HT1080 (cell line): ENCODE measurements at places on chromosomes 1 and 21. TPM values are rescaled to one million over a fixed set of nuclear protein-coding genes. Genes with fewer than 3 reads are reported as not detected.

Gene FRRS1
- total RNA-seq = 1.9 and 4.0 TPM in 2 replicates

GRCh38 chr1:78004719-78005447 lies at the start of gene DNAJB4:
Gene DNAJB4, plus strand, starts transcription at chr1:78004939. Its CDS starts 172 bp downstream, at chr1:78005111.
- peak; percentile 95 for DNase-seq

Gene LCK
- total RNA-seq = 0.16 TPM in 1 of 2 replicates, not detected in the other

DNA sequence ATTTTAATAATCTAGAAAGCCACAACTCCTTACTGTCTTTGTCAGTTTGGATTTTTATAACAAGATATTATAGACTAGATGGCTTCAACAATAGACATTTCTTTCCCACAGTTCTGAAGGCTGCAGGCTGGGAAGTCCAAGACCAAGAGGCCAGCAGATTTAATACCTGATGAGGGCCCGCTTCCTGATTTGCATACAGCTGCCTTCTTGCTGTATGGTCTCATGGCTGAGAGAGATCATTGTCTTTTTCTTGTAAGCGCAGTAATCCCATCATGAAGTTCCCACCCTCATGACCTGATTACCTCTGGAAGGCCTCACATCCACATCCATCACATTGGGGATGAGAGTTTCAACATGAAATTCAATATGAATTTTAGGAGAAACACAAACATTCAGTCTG lies 9.8 kb downstream of the RPS6KC1 start:
- DNase-seq = no peak

DNA sequence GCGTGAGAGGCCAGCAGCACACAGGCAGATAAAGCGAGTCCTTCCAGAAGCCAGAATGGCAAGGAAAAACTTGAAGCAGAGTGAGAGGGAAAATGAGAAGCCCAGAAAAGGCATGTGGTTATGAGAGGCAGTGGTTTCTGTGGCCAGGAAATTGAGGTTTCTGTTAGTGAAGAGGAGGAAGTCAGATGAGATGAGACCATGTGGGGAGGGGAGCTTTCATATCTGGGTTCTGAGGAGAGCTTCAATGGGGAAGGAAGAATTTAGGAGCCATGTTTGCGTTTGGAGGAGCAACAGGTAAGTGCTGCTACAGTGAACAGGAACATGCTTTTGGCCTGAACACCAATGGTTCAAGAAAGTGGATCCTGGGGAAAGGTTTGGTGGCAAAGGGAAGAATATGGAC lies 6.1 kb upstream of the CD1A start:
- peak; percentile 36 for DNase-seq

- DNase-seq = no peak
Measured at GRCh38 chr21:46243960-46244361, 15.4 kb upstream of the LSS start.

Gene IL6R
- 13.8 and 25.4 TPM in 2 replicates for total RNA-seq

Gene RASSF5
- 8.5 and 9.0 TPM in 2 replicates for total RNA-seq

- DNase-seq = no peak
Measured at GRCh38 chr1:6110326-6110725, 64.6 kb downstream of the KCNAB2 start.

- DNase-seq = no peak
Measured at GRCh38 chr1:168731244-168731953, 2.4 kb upstream of the DPT start.

GRCh38 chr1:192916021-192916420 lies 107.2 kb downstream of the RGS2 start:
- DNase-seq = no peak

DNA sequence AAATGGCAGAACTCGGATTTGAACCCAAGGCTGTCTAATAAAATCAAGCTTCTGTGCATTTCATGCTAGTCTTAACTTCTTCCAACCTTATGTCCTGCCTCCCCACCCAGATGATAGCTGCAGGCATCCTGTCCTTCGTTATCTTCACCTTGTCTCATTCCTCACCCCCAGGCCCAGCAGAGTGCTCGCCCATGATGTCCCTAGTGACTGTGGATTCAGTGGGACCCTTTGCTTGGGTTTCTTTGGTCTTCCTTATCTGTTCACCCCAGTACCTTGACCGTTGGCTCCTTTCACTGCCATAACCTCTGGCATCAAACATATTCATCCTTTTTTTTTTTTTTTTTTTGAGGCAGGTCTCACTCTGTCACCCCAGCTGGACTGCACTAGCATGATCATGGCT lies 5.6 kb upstream of the BSDC1 start:
- no peak for DNase-seq

GRCh38 chr1:154982341-154982740 lies 803 bp upstream of the FLAD1 start:
- no peak for DNase-seq

DNA sequence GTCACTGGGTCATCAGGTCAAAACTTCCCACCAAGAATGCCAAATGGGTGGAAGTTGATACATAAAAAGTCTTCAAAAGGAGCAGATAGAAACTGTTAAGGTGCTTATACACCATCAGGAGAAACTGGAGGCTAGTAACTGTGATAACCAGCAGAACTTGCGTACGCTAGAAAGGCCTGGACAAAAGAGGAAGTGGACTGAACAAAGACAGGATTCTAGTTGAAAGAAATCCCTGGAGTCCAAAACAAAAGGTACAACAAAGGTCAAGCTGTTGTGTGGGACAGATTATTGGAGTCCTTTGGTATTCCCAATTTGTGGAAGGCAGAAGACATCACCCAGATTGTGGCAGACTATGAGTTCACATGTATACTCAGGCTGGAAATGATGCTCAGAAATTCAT lies 215.8 kb upstream of the PBX1 start:
- no peak for DNase-seq

GRCh38 chr21:44299458-44300261 lies at the start of gene PFKL:
Gene PFKL, plus strand, starts transcription at chr21:44300053. Its CDS starts 53 bp downstream, at chr21:44300106.
- DNase-seq = peak; percentile 41
